ENCODE measurements at places on chromosomes 6 and 20.
A peak's percentile ranks its signal among the peaks of the same experiment; 100 is the strongest.

- H3K4me3 ChIP-seq = no peak overlapping the region
- no peak overlapping the region for H3K27ac ChIP-seq
- no peaks in the 10 kb centered on the region for H3K4me1 ChIP-seq
- H3K27me3 ChIP-seq = no peaks in the 10 kb centered on the region
- no peak for DNase-seq
These were observed 159.6 kb downstream of the TMEM200A start for GRCh38 chr6:130525408-130525807.

DNA sequence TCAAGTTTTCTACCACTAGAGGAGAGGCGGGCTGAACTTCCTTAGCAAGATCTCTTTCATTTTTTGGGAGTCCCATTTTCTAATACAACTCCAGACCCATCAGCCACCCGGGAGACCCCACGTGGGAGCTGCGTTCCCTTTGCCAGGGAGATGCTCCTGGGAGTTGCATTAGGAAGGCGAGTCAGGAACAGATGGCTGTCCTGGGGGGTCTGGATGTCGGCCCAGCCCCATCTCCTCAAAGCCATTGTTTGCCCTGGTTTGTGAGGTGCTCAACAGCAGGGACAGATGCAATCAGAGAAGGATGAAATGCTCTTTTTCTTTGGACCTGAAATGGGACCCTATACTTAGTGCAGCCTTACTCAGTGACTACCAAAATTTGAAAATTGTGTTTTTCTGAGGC, 39.4 kb downstream of the CARMIL1 start:
- no peak overlapping the region for H3K27ac ChIP-seq
- H3K4me1 ChIP-seq = peaks cover 21% of the 10 kb centered on the region
- no peak for DNase-seq

DNA sequence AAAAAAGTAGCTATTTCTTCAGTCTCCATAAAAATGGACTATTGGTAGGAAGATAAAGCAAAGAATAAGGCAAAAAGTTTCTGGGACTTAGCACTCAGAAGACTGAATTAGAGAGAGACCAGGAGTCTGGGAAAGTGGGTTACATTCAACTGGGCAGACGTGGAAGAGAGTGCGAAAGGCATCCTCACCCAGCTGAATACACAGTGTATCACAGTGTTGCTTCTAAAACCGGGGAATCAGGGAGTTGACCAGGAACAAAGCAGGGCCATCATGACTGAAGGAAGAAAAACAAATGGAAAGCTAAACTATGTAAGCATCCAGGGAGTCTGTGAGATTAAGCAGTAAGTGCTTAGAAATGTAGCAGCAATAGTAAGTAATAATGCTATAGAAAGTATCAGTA, 452.9 kb upstream of the MAN1A1 start:
- DNase-seq = no peak
- no peaks in the 10 kb centered on the region for H3K36me3 ChIP-seq
- H3K4me3 ChIP-seq = no peak overlapping the region

GRCh38 chr6:836276-836853, 143.4 kb upstream of the EXOC2 start:
- no peak for DNase-seq
- no peaks in the 10 kb centered on the region for H3K36me3 ChIP-seq
- H3K27me3 ChIP-seq = peaks cover 11% of the 10 kb centered on the region
- no peak overlapping the region for H3K27ac ChIP-seq

DNA sequence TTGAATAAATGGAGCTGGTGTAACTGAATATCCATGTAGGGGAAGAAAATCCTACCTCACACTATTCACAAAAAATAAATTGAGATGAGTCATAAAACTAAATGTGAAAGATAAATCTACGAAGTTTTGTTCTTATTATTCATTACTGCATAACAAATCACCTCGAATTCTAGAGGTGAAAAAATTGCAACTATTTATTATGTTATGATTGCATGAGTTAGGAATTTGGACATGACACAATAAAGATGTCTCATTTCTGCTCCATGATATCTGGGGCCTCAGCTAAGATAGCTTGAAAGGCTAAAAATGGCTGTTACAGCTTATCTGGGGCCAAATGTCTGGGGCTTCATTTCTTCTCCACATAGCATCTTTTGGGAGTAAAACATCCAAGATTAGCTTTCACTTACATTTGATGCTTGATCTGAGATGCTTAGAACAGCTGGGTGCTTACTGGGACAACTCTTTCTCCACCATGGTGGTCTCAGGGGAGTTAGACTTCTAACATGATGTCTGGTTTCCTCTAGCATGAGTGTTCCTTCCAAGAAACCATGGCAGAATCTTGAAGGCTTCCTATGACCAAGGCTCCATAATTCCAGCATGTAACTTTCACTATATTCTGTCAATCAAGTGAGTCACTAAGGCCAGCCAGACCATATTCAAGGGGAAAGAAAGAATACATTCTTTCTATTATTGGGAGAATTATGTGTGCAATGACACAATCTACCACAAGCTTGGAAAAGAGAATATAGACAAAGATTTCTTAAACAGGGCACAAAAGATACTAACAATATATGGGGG, 30.1 kb downstream of the OR2B6 start:
- H3K4me3 ChIP-seq = no peak overlapping the region
- no peaks in the 10 kb centered on the region for H3K4me1 ChIP-seq
- no peak overlapping the region for H3K27ac ChIP-seq
- no peaks in the 10 kb centered on the region for H3K36me3 ChIP-seq
- no peak for DNase-seq

GRCh38 chr6:32842021-32842650, 1.7 kb downstream of the PSMB8 start:
- H3K36me3 ChIP-seq = peaks cover 8% of the 10 kb centered on the region
- DNase-seq = no peak

DNA sequence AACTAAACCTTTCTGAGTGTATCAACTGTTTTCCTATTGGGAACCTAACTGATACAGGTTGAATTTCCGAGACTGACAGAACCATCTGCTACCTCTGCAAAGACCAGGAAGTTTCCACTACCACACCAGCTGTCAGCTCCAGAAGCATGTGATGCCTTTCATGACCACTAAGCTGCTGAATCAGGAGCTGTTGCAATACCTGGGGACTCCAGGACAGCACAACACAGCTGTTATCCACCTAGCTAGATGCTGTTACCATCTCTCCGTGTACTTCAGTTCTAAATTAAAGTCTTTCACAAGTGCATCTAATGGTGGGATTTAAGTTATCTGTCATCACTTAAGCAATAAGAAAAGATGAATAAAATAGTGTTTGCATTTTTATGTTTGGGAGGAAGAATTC, 158.2 kb upstream of the IMPG1 start:
- no peaks in the 10 kb centered on the region for H3K36me3 ChIP-seq
- DNase-seq = no peak
- no peak overlapping the region for H3K4me3 ChIP-seq
- no peak overlapping the region for H3K27ac ChIP-seq

DNA sequence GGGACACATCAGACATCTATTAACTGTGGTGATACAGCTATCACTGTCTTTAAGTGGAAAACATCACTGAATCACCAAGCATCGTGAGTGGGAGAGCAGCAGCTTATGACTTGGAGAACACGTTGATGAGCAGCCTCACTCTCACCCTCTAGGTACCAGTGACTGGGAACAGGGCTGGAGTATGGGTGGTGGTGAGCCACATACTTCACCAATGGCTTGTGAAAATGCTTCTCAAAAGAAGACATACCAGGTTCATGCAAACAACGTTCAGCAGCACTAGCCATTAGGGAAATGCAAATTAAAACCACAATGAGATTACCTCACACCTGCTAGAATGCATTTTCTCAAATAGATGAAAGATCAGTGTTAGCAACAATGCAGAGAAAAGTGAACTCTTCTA, 25.3 kb downstream of the SNX5 start:
- H3K27ac ChIP-seq = no peak overlapping the region
- H3K27me3 ChIP-seq = no peaks in the 10 kb centered on the region
- no peak overlapping the region for H3K4me3 ChIP-seq
- peaks cover 5% of the 10 kb centered on the region for H3K4me1 ChIP-seq
- peaks cover 36% of the 10 kb centered on the region for H3K36me3 ChIP-seq

DNA sequence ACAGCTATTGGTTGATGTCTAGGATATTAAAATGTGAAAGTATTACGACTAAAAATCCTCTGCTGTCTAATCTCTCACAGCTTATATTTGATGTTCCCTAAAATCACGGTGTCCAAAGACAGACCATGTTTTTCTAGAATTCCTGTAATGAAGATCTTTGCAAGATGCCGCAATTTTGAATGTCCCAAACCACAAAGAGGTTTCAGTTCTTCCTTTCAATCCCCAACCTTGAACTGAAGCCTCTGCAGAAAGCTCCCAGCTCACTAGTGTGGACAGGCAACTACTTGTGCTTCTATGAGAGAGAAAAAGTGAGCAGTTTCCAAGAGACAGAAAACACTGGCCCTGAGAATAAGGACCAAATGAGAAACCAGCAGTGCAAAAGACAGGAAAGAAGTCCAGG, 370.1 kb downstream of the FOXA2 start:
- H3K27me3 ChIP-seq = peaks cover 25% of the 10 kb centered on the region
- no peak for DNase-seq
- no peaks in the 10 kb centered on the region for H3K4me1 ChIP-seq

GRCh38 chr6:124560873-124561567, 401.2 kb upstream of the RNF217 start:
- H3K4me3 ChIP-seq = no peak overlapping the region
- no peak overlapping the region for H3K27ac ChIP-seq
- DNase-seq = no peak
- H3K36me3 ChIP-seq = no peaks in the 10 kb centered on the region
- H3K27me3 ChIP-seq = peaks cover 3% of the 10 kb centered on the region

DNA sequence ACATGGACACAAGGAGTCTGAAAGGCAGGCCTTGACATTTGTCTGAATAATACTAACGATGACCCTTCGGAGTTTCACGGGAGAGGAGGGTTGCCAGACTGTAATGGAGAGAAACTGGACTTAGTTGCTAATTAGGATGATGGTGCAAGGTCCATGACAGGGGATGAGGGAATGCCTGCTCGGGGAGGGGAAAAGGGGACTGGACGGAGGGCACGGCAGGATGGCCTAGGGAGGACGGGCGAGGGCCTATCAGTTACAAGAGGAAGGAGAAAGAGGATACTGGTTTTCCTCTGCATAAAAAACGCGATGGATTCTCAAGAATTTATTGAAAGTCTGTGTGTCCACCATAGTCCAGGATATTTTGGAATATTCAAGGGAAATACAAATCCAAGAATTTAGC, 42.7 kb downstream of the IRAK1BP1 start:
- H3K27ac ChIP-seq = no peak overlapping the region
- H3K27me3 ChIP-seq = peaks cover 12% of the 10 kb centered on the region
- peaks cover 20% of the 10 kb centered on the region for H3K4me1 ChIP-seq
- peak overlapping the region; percentile 71 for H3K4me3 ChIP-seq
- no peak for DNase-seq

DNA sequence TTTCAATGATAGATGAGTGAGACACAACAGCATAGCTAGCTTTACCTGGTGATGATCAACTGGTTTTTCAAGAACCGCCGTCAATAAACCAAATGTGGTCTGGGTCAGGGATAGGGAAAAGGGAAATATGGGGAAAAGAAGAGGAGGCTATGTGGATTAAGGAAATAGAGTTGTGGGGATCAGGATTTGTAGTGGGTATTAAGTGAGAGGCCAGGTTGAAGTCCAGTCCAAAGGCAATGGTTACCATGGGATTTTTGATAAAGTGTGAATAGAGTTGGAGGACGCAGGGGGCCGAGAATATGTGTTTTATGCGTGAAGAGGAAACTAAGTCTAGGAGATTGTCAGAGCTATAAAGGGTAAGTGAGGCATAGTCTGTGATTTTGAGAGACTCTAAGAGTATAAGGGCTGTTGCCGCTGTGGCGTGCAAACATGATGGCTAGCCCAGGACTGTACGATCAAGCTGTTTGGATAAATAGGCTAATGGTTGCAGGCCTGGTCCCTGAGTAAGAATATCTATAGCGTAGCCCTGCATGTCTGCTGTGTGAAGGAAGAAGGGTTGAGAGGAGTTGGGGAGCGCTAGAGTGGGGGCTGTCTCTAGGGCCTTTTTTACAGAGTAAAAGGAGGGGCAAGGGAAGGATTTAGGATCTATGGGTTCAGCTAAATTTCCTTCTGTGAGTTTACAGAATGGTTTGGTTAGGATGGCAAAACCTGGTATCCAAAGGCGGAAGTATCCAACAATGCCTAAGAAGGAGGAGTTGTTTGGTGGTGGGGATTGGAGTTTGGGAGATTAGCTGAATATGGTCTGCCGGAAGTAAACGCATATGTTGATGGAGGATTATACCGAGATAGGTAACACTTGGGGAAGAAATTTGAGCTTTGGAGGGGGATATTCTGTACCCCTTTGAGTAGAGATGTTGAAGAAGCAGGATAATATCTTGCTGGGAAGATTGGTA, 749.7 kb upstream of the ADGRB3 start:
- H3K4me1 ChIP-seq = peaks cover 1% of the 10 kb centered on the region
- H3K27ac ChIP-seq = no peak overlapping the region
- H3K36me3 ChIP-seq = no peaks in the 10 kb centered on the region
- no peaks in the 10 kb centered on the region for H3K27me3 ChIP-seq

DNA sequence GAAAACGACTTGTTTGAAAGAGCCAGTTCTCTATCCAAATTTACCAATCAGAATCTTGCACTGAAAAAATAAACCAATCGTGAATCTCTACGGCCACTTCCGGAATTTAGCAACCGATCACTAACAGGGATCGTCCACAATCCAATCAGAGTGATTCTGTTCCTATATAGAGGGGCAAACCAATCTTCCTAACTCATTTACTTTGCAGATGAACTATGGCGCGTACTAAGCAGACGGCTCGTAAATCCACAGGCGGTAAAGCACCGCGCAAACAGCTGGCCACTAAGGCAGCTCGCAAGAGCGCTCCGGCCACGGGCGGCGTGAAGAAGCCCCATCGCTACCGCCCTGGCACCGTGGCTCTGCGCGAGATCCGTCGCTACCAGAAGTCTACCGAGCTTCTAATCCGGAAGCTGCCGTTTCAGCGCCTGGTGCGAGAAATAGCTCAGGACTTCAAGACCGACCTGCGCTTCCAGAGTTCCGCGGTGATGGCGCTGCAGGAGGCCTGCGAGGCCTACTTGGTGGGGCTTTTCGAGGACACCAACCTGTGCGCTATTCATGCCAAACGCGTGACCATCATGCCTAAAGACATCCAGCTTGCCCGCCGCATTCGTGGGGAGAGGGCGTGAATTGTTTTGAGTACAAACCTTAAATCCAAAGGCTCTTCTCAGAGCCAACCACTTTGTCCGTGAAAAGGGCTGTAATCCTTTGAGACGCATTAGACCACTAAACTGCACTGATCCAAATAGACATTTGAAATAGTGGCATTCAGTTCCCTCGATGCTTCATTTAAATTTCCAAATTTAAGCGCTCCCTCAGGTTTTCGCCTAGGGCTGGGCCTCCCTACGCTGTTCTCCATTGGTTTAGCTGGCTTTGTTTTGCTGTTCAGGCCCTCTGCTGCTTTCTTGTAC, 138.0 kb downstream of the HFE start:
- no peak overlapping the region for H3K27ac ChIP-seq
- H3K4me1 ChIP-seq = peaks cover 20% of the 10 kb centered on the region
- no peaks in the 10 kb centered on the region for H3K36me3 ChIP-seq
- no peak overlapping the region for H3K4me3 ChIP-seq
